ENCODE measurements at places on chromosomes 12 and 14. TPM values are rescaled to one million over a fixed set of nuclear protein-coding genes. Genes with fewer than 3 reads are reported as not detected.
A peak's percentile ranks its signal among the peaks of the same experiment; 100 is the strongest.

DNA sequence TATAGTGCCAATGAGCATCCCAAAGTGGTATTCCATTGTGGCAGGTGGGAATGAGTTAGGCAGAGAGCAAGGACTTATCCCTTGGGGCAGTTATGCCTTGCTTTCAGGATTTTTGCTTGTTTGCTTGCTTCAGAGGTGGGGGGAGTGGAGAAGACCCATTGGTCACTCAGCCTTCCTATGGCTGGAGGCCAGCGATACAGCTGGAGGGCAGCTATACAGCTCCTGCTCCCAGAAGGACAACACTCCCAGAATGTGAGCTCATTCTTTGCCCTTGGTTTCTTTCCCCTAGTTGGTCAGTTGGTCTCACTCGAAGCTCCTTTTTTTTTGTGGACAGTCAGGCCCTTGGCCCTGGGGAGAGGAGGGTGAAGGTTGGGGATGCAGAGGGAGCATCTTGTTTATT, 14.5 kb downstream of the KRT83 start:
- no peaks in the 10 kb centered on the region for H3K36me3 ChIP-seq
- no peak overlapping the region for H3K27ac ChIP-seq
- no peak overlapping the region for H3K4me3 ChIP-seq
- no peaks in the 10 kb centered on the region for H3K27me3 ChIP-seq
- H3K4me1 ChIP-seq, result no peaks in the 10 kb centered on the region

The ADAM21 gene
- total RNA-seq, result 0.35 TPM

GRCh38 chr12:57477710-57478681, 1.7 kb downstream of the ARHGAP9 start:
- H3K4me3 ChIP-seq, result peak overlapping the region; percentile 24
- DNase-seq, result no peak
- no peaks in the 10 kb centered on the region for H3K4me1 ChIP-seq
- H3K27ac ChIP-seq, result peak overlapping the region; percentile 39
- H3K27me3 ChIP-seq, result peaks cover 24% of the 10 kb centered on the region

GRCh38 chr14:24425704-24426103, 3.8 kb downstream of the CBLN3 start:
- H3K4me3 ChIP-seq, result no peak overlapping the region
- peak overlapping the region; percentile 59 for H3K27ac ChIP-seq
- peaks cover 24% of the 10 kb centered on the region for H3K4me1 ChIP-seq
- H3K27me3 ChIP-seq, result no peaks in the 10 kb centered on the region
- H3K36me3 ChIP-seq, result no peaks in the 10 kb centered on the region

The SLC25A47 gene
- not detected for total RNA-seq
